Stimulated activated CD8-positive, alpha-beta memory T cell treated with anti-CD3 and anti-CD28 coated beads, Interleukin-12 subunit alpha, Interleukin-12 subunit beta, amount 100 ng/mL, for 1 hour (primary cell): ENCODE measurements at places on chromosomes 2 and 18.

GRCh38 chr18:68445668-68446426 lies 269.1 kb downstream of the TMX3 start:
- no peak for DNase-seq

DNA sequence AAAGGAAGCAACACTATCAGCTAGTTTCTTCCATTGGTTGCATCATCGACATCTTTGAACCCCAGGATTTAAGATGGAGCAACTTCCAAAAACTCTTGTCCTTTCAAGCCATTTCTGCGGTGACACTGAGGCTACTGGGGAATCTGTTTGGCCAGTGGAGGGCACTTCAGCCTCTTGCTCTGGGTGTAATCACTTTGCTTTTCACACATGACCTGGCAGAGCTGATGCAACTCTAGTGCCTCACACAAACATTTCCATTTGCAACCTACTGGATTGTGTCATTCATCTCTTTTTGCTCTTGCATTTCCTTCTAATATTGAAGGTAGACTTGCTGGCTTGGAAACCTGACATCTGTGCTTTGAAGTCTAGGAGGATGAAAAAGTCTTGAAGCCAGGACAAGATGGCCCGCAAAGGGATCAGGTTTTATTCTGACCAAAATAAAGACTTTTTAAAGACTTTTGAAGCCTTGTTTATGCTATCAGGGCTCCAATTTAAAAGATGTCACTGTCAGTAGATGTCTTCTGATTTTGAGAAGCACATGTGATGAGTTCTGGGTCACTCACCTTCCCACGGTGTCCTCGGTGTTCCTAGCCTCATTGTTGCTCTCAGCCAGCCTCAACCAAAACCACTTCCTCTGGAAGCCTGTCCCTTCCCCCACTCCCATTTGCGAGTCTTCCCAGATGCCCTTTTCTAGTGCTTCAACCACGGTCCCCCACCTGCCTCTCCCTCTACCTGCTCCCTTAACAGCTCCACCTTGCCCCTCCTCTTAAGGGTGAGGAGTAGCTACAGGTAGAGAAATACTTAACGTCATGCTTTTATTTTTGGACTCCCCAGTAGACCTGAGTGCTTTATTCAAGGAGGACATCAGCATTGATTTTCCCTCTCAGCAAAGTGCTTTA lies 69.7 kb upstream of the KCNE4 start:
- DNase-seq = no peak

GRCh38 chr2:143843686-143844085 lies 676.2 kb downstream of the ZEB2 start:
- no peak for DNase-seq

- no peak for DNase-seq
Observed at GRCh38 chr2:27003857-27004256, 28.9 kb upstream of the TMEM214 start.

- DNase-seq = no peak
Observed at GRCh38 chr2:240588669-240589068, 2.1 kb downstream of the CAPN10 start.

DNA sequence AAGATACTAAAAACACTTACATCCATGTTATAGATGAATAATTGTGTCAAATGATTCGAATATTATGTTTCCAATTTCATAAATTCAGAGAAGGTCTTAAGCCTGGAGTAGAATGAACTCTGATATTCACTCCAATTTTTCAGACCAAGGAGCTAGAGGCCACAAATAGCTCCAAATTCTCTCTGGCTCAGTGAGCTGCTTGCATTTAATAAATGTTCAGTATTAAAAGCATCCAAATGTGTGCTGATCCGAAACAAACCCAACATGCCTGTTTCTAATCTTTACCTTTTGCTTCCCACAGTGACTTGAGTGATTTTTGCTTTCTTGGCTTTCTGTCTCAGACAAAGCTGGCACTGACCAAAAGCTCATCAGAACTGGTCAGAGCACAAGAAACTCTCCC lies 291.4 kb downstream of the CCDC85A start:
- DNase-seq = no peak

DNA sequence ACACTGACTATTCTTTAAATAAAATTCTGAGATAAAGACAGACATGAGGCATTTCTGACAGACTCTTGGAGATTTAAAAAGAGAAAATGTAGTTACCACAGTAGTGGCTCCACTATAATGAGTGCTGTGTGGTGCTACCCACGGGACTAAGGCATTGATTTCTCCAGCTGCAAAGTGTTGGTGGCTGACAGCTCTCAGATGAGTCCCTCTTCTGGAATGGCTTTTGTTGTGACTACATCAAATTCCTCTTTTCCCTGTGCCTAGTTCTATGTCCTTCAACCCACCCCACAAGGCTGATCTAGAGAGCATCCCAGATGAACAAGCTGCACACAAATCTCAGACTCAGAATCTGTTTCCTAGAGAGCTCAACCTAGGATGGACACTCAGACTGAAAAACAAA lies 884.8 kb upstream of the ZEB2 start:
- no peak for DNase-seq

DNA sequence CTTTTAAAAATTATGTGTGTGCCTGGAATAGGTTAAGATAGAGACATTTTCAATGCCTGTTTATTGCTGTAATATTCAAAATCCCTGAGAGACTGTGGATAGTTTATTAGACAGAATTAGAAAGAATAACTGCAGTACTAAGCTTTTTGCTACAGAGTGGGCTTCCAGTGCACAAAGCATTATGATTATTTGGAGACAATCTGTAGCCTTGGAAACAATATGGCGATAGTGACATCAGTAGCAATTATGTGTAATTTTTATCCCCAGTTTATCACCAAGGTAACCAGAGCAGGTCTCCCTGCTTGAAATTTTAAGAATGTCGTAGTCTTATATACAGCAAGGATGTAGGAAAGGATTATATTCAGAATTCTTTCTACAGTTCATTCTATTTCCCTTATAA lies 100.0 kb downstream of the MYO3B start:
- no peak for DNase-seq

GRCh38 chr2:146579147-146579930 lies 1265.5 kb upstream of the ACVR2A start:
- no peak for DNase-seq

DNA sequence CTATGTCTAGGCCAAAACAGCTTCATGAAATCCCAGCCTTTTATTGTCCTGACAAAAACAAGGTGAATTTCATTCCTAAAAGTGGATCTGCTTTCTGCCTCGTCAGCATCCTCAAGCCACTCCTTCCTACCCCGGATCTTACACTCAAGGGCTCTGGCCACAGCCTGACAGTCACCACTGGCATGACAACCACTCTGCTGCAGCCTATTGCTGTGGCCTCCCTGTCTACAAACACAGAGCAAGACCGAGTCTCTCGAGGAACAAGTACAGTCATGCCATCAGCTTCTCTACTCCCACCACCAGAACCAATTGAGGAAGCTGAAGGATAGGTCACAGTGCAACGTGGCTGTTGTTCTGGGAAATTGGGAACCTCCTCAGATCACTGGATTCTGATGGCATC lies 106.1 kb downstream of the ICA1L start:
- no peak for DNase-seq

DNA sequence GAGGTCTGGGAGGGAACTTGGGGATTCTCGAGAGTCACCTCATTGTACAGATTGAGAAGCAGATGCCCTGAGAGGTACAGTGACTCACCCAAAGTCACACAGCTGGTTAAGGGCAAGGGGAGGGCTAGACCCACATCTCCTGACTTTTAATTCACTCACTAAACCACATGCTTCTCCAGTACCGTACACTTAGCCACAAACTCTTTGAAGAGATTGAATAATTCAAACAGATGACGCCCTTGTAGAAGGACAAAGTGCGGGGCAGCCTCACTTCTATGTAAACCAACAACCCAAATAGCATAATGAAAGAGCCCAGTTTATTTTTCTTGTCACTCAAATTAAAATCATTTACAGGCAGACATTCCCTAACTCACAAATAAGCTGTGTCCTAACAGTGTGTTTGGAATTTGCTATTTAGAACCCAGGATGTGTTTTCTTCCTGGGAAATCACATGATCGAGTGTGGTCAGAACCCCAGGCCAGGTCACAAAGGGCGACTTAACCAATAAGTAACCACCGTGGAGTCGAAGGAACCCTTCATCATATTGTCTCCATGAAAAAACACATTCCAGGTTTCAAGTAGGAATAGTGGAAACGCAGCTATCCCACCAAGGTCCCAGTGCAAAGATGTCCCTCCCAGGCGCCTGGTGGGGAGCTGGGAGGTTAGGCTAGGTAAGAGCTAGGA lies 35.8 kb upstream of the PTPN4 start:
- DNase-seq = no peak

DNA sequence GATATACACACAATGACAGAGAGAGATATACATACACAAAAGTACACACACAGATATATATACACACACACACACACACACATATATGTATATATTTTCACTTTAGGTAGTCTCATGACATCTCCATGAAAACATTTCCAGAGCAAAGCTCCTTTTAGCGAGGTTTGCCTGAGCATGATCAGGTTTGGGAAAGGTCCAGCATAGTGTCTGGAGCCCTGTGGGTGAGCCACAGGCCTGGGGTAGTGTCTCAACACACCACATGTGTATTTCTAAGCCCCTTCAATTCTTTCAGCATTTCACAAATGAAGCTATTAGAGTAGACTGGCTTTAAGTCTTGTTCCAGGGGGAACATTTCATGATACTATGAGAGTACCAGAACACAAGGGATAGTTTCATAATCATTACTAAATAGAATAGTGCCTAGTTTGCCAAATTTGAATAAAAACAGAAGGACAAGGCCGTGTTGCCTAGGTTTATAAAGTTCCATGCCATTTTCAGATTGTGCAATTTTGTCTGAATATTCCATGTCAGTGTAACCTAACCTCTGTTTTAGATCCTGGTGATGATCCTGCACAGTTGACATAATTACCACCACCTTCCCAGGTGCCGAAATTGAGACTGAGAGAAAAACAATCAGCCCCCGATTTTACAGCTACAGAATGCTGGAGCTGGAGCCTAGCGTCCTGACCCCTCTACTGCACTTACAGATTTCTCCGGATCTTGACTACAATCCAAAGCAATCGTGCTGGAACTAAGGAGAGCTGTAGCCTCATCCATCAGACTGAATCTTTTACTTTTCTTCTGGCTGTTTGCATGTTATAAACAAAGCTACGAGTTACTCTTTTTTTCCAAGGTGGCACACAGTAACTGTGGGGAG lies 332.7 kb downstream of the CYRIA start:
- DNase-seq = no peak

- DNase-seq = no peak
Observed at GRCh38 chr2:2286592-2286991, 44.5 kb downstream of the MYT1L start.

DNA sequence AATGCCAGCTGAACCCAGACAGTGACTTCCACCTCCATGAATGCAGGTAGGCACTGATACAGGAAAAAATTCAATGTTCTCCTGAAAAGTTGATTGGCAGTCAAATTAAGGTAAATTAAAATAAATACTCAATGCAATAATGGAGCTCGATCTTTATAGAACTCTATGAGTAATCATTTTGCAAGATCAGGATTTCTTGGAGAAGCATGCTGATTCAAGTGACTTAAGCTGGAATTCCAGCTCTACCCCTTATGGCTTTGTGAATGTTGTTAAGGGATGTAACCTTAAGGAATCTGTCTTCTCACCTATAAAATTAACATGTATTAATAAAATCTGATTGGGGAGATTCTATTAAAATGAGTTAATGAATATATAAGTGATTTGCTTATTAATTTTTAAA lies 145.1 kb downstream of the QPCT start:
- DNase-seq = no peak

DNA sequence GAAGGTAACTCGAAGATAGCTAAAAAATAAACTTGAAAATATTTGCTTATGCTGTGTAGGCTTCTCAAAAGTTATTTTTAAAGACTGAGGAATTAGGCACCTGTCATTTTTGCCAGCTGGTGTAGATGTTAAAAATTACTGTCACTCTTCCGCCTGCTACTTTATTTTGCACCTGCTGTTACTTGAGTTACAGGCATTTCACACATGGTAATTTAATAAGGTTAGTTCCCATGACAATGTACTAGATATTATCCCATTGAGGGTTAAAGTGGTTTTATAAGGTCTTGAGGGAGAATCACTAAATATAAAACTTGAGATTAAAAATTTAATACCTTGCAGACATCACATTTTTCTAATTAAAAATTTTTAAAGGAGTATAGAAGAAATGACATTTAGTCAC lies 26.6 kb downstream of the MYL1 start:
- DNase-seq = no peak

- no peak for DNase-seq
Observed at GRCh38 chr18:8474661-8475060, 134.6 kb upstream of the RAB12 start.

DNA sequence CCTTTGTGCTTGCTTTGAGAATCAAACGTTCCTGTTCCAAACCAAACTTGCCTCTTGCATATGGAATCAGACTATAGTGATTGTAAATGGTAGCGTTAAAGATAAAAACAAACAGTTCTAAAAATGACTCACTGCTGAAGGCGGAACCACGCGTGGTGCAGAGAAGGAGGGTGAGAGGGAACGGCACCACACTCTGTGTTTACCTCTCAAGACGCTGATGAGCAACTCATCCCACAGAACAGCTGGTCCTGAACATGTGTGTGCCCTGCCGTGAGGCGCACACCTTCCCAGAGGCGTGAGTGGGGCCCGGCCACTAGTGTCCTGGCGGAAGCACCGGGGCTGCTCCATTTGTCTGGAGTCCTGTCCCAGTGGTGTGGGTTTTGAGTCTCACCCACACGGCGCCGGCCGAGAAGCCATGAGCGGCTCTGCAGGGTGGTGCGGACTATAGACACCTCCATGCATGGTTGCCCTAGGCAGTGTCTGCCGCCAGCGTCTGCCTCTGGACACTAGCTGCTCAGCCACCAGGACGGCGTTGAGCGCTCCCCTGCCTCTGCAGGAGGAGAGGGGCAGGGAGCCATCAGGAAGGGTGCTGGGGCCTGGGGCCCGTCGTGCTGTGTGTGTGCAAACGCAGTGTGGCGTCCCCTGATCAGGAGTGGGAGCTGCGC lies 52.1 kb downstream of the NFATC1 start:
- no peak for DNase-seq

GRCh38 chr2:37154785-37155184 lies 2.0 kb downstream of the EIF2AK2 start:
- no peak for DNase-seq

- DNase-seq = no peak
Observed at GRCh38 chr2:237998530-237998929, 31.7 kb downstream of the UBE2F start.

DNA sequence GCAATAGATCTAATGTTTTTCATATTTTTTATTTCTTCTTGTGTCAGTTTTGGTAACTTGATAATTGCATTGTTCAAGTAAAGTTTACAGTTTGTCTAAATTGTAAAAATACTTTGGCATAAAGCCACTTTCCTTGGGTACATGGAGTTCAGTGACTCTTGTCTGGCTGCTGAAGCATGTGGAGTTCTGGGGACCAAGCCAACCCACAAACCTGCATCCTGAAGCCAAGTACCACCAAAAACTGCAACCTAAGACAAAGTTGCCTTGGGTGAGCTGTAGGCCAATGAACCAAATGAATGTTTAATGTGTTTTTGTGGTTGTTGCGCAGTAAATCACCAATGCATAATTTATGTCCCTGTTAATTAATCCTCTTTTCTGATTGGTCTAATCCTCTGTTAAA lies 872.6 kb downstream of the BCL11A start:
- DNase-seq = no peak
